ENCODE measurements at places on chromosomes 12 and 14. TPM values are rescaled to one million over a fixed set of nuclear protein-coding genes. Genes with fewer than 3 reads are reported as not detected.
A peak's percentile ranks its signal among the peaks of the same experiment; 100 is the strongest.

DNA sequence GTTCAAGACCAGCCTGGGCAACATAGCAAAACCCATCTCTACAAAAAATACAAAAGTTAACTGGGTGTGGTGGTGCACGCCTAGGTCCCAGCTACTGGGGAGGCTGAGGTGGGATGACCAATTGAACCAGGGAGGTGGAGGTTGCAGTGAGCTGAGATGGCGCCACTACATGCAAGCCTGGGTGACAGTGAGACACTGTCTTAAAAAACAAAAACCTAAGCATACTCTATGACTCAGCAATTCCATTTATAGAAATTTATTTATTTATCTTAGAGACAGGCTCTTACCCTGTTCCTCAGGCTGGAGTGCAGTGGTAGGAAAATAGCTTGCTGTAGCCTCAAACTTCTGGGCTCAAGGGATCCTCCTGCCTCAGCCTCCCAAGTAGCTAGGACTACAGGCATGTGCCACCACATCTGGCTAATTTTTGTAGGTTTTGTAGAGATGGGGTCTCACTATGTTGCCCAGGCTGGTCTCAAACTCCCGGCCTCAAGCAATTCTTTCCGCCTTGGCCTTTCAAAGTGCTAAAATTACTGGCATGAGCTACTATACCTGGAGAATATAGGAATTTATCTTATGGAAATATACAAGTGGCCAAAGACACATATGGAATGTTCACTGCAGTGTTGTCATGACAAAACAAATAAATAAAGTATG lies 43.3 kb downstream of the NCKAP5L start:
- H3K4me3 ChIP-seq, result no peak overlapping the region
- H3K27me3 ChIP-seq, result no peaks in the 10 kb centered on the region
- H3K4me1 ChIP-seq, result no peaks in the 10 kb centered on the region

Gene SPIC
- not detected for total RNA-seq

- no peaks in the 10 kb centered on the region for H3K36me3 ChIP-seq
- DNase-seq, result no peak
- H3K27me3 ChIP-seq, result no peaks in the 10 kb centered on the region
- peaks cover 14% of the 10 kb centered on the region for H3K4me1 ChIP-seq
- H3K27ac ChIP-seq, result no peak overlapping the region
- H3K4me3 ChIP-seq, result no peak overlapping the region
These were observed 41.2 kb upstream of the LRRC10 start for GRCh38 chr12:69651922-69652321.

DNA sequence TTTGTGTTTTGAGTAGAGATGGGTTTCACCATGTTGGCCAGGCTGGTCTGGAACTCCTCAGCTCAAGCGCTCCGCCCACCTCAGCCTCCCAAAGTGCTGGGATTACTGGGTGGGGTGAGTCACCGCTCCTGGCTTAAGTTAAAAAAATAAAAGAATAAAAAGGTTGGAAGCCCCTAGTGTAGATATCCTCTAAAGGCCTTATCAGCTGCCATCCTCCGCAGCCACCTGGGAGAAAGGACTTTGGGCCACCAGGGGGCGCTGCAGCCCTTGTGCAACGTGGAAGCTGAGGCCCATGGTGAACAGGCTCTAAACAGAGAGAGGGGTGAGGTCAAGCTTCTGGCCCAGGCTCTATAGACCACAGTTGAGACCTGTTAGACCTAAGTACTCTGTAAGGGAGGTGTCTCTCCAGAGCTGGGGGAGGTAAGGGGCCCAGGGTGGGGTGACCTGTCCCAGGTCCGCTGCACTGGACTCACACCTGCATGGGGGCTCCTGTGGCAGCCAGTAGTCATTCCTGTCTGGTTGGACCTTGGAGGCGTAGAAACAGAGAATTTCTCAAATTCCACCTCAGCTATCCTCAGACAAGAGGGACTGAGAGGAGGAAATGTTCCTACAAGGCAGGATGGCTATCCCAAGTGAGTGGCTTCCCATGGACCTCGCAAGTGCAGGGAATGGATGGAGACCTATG lies 14.0 kb upstream of the RACGAP1 start:
- DNase-seq, result peak; percentile 69
- peaks cover 19% of the 10 kb centered on the region for H3K4me1 ChIP-seq
- H3K4me3 ChIP-seq, result no peak overlapping the region
- no peaks in the 10 kb centered on the region for H3K36me3 ChIP-seq

DNA sequence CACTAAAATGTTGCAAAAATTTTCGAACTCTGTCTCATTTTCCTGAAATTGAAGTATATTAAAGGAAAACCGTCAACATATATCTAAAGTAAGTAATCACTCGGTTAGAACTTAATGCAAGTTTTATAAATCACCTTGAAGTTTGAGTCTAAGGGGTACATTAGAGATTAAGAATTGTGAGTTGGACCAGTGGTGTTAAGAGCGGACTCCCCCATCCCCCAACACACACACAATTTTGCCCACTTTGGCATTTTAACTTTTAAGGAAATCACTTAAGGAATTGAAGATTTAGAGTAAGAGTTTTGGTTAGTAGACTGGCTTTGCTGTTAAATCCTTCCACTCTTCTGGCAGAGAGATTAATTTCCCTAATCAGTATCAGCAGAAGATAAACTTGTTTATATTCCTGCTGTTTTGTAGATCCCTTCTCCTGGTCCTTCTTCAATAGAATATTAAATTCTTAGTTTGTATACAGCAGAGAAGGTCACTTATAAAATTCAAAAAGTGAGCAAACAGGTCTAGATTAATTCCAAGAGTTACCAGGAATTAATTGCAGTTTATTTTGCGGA lies 1.5 kb downstream of the HIF1A start:
- H3K36me3 ChIP-seq, result no peaks in the 10 kb centered on the region
- DNase-seq, result no peak
- peak overlapping the region; percentile 98 for H3K27ac ChIP-seq
- H3K4me1 ChIP-seq, result peaks cover 48% of the 10 kb centered on the region

DNA sequence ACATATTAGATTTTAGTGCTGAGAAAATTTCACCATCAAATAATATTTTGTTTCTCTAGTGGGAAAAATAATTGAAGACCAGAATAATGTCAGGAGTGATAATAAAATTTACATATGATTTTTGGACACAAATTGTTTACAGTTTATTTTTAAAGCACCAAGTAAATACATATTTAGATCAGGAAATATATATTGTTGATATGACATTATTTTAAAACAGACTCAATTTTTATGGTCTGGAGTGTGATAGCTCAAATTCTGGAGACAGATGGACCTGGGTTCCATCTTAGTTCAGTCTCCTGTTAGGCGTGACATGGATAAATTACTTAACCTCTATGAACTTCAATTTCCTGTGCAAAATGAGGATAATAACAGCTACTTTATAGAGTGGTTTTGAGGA lies 135.4 kb downstream of the TPH2 start:
- no peak overlapping the region for H3K27ac ChIP-seq
- no peaks in the 10 kb centered on the region for H3K4me1 ChIP-seq
- H3K27me3 ChIP-seq, result no peaks in the 10 kb centered on the region
- DNase-seq, result no peak
- no peaks in the 10 kb centered on the region for H3K36me3 ChIP-seq

DNA sequence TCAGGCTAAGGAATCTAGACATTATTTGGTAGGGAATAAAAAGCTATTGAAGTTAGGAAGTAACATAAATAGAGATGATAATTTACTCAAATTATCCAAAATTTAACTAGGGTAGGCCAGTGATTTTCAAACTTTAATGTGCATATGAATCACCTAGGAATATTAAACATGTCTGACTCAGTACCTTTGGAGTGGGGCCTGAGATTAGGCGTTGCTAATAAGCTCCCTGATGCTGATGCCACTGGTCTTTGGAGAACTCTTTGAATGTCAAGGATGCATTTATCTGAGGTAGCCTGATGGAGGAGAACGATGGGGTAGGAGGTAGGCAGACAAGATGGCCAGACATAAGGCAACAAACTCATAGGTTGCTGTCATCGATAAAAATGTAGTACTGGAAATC lies 33.2 kb downstream of the EFCAB11 start:
- no peak overlapping the region for H3K4me3 ChIP-seq
- H3K4me1 ChIP-seq, result peaks cover 2% of the 10 kb centered on the region
- no peak overlapping the region for H3K27ac ChIP-seq
- H3K36me3 ChIP-seq, result peaks cover 4% of the 10 kb centered on the region

DNA sequence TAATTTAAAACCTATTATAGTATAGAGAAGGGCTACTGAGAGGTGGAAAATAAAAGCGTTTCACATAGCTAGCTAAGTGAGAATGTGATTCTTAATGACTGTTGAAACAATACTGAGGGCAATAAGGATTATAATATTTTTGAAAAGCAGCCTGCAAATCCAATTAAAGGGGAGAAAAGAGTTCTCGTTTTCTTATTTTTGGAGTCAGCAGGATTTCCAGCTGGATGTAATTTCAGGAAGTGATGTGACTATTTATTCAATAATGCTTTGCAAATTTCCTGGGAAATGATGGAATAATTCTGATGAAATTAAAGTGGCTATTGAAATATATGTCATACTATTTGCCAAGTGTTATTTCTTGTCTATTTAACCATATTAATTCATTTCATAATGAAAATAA lies 279.1 kb downstream of the AEBP2 start:
- DNase-seq, result no peak
- H3K4me3 ChIP-seq, result no peak overlapping the region
- H3K27me3 ChIP-seq, result no peaks in the 10 kb centered on the region
- no peak overlapping the region for H3K27ac ChIP-seq

Gene TBC1D30
- total RNA-seq, result 0.42 TPM

- no peak overlapping the region for H3K27ac ChIP-seq
- 0 out of 2 replicates have a peak, but pooled peaks cover 2% of the 10 kb centered on the region for H3K27me3 ChIP-seq
- H3K36me3 ChIP-seq, result no peaks in the 10 kb centered on the region
- H3K4me1 ChIP-seq, result peaks cover 24% of the 10 kb centered on the region
- no peak overlapping the region for H3K4me3 ChIP-seq
- DNase-seq, result no peak
These were observed 506 bp downstream of the EMP1 start for GRCh38 chr12:13197032-13197431.

Gene SLC4A8
- 0.07 TPM for total RNA-seq

Gene MYF6
- total RNA-seq, result not detected

DNA sequence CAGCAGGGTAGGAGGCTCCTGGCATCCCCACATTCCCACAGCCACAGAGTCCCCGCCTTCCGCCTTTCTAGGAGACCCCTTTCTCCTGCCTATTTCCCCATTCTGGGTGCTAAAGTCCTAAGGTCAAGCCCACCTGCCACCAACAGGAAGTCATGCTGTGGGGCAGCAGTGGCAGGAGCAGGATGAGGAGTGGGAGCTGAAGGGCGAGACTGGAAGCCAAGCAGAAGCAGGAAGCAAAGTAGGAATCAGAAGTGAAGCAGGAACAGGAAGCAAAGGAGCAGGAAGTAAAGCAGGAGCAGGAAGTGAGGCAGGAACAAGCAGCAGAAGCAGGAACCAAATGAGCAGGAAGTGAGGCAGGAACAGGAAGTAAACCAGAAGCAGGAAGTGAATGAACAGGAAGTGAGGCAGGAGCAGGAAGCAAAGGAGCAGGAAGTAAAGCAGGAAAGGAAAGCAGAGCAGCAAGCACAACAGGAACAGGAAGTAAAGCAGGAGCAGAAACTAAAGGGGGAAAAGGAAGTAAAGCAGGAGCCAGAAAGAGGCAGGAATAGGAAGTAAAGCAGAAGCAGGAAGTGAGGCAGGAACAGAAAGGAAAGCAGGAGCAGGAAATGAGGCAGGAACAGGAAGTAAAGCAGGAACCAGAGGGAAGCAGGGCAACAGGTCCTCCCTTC lies 38.3 kb upstream of the RIMBP2 start:
- no peaks in the 10 kb centered on the region for H3K4me1 ChIP-seq
- no peak overlapping the region for H3K27ac ChIP-seq

Gene MYL6
- total RNA-seq, result 1,778 TPM

- peaks cover 20% of the 10 kb centered on the region for H3K4me1 ChIP-seq
- peak; percentile 72 for DNase-seq
- H3K27ac ChIP-seq, result no peak overlapping the region
- H3K36me3 ChIP-seq, result no peaks in the 10 kb centered on the region
These were observed 9.6 kb upstream of the FOXG1 start for GRCh38 chr14:28756884-28757570.

Gene UBR7
- 35.5 TPM for total RNA-seq

DNA sequence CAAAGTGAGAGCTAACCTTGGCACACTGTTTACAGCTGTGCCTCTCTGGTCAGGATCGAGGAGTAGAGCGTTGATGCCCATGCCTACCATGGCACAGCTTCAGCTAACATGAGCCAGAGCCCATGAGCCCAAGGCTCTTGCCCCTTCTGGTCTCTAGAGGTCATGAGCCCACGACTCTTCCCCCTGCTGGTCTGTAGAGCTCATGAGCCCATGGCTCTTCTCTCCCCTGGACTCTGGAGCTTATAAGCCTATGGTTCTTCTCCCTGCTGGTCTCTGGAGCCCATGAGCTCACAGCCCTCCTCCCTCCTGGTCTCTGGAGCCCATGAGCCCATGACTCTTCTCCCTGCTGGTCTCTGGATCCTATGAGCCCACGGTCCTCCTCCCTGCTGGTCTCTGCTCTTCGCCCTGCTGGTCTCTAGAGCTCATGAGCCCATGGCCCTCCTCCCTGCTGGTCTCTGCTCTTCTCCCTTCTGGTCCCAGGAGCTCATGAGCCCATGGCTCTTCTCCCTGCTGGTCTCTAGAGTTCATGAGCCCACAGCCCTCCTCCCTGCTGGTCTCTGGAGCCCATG lies 16.6 kb upstream of the CLMN start:
- DNase-seq, result peak; percentile 53
- H3K4me3 ChIP-seq, result no peak overlapping the region
- H3K36me3 ChIP-seq, result no peaks in the 10 kb centered on the region
- no peak overlapping the region for H3K27ac ChIP-seq
- H3K4me1 ChIP-seq, result peaks cover 60% of the 10 kb centered on the region

Gene TPPP2
- total RNA-seq, result 0.58 TPM

- H3K27ac ChIP-seq, result no peak overlapping the region
- H3K36me3 ChIP-seq, result peaks cover 32% of the 10 kb centered on the region
- H3K27me3 ChIP-seq, result no peaks in the 10 kb centered on the region
- H3K4me3 ChIP-seq, result no peak overlapping the region
- no peaks in the 10 kb centered on the region for H3K4me1 ChIP-seq
These were observed 77.0 kb downstream of the POLR3B start for GRCh38 chr12:106434526-106434925.

Gene RND1
- total RNA-seq, result 2.2 TPM

Gene E2F7
- 9.1 TPM for total RNA-seq

Gene ABCC9
- total RNA-seq, result not detected

GRCh38 chr12:122062832-122063693 lies 15.5 kb upstream of the MLXIP start:
- peak; percentile 71 for DNase-seq
- H3K4me1 ChIP-seq, result peaks cover 43% of the 10 kb centered on the region
- 0 out of 3 replicates have a peak, but pooled peaks cover 12% of the 10 kb centered on the region for H3K36me3 ChIP-seq
- H3K4me3 ChIP-seq, result peak overlapping the region; percentile 36
- no peaks in the 10 kb centered on the region for H3K27me3 ChIP-seq

GRCh38 chr14:89681086-89682018 lies 264.3 kb upstream of the FOXN3 start:
- DNase-seq, result no peak
- H3K4me1 ChIP-seq, result peaks cover 7% of the 10 kb centered on the region
- H3K27me3 ChIP-seq, result peaks cover 3% of the 10 kb centered on the region
- H3K36me3 ChIP-seq, result no peaks in the 10 kb centered on the region
- H3K27ac ChIP-seq, result no peak overlapping the region
- H3K4me3 ChIP-seq, result no peak overlapping the region
